ENCODE measurements at places on chromosomes 6 and 20. TPM values are rescaled to one million over a fixed set of nuclear protein-coding genes. Genes with fewer than 3 reads are reported as not detected.

COL12A1 gene
- 102 TPM for total RNA-seq

SIRPB1 gene
- total RNA-seq = 6.5 TPM

- H3K4me1 ChIP-seq = peaks cover 10% of the 10 kb centered on the region
- no peak overlapping the region for H3K4me3 ChIP-seq
- DNase-seq = no peak
These were observed 262.8 kb downstream of the TBC1D7 start for GRCh38 chr6:13065581-13065980.

DNA sequence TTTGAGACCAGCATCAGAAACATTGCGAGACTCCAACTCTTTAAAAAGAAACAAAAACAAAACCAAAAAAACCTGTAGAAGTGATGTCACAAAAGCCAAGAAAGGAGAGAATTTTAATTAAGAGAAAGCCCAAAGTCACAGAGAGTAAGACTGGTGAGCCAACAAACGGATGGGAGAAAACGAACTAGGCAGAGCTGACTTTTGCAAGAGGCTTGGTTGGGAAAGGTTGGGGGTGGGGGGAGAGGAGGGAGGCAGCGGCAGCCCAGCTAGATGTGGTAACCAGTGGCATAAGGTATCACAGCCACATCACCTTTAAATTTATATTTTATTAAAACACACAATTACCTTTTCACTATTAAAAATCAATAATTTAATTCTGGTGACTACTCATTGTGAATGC, 23.5 kb downstream of the NOL7 start:
- DNase-seq = no peak
- no peak overlapping the region for H3K27ac ChIP-seq
- no peaks in the 10 kb centered on the region for H3K27me3 ChIP-seq
- H3K36me3 ChIP-seq = peaks cover 3% of the 10 kb centered on the region

GPR6 gene
- not detected for total RNA-seq

- H3K4me3 ChIP-seq = no peak overlapping the region
- H3K27me3 ChIP-seq = no peaks in the 10 kb centered on the region
- no peaks in the 10 kb centered on the region for H3K36me3 ChIP-seq
- H3K4me1 ChIP-seq = no peaks in the 10 kb centered on the region
These were observed 536.2 kb upstream of the NRSN1 start for GRCh38 chr6:23589811-23590210.

DNA sequence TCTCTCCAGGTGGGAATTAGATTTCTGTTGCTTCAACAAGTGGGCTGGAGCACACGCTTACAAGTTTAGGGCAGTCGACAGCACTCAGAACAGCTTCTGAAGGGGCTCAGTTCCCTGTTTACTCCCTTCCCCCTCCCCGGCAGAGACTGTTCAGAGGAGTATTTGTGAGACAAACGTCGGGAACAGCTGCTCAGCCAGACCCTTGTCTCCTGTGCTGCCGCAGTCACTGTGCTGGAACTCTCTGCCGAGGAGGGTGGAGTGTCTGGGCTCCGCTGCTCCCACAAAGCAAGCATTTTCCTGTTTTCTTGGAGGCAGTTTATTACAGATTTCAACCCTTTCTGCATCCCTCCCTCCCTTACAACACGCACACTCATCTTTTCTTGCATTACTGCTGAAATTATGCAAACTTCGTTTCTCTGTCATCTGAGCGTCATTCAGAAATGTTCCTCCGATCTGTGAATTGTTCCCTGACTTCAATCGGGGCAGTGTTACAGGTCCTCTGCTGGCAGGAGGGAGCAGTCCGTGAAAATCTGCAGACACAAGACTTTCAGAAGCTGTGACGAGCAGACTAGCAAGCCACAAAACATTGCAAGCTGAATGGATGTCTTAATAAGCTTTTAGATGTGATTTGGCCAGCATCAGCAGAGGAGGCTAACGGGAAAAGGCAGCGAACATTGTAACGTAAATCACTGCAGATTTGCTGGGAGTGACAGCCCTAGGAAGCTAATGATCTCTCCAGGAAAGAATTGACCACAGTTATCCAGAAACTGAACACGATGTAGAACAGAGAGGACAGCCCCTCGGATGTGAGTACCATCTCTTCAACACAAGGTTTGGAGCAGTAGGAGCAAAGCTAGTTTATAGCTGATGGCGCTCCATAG, 76.2 kb downstream of the LYRM2 start:
- H3K27me3 ChIP-seq = no peaks in the 10 kb centered on the region
- no peak for DNase-seq
- H3K27ac ChIP-seq = no peak overlapping the region
- H3K4me1 ChIP-seq = no peaks in the 10 kb centered on the region

- no peak overlapping the region for H3K4me3 ChIP-seq
- peak; percentile 6 for DNase-seq
- no peaks in the 10 kb centered on the region for H3K36me3 ChIP-seq
- no peaks in the 10 kb centered on the region for H3K27me3 ChIP-seq
- H3K4me1 ChIP-seq = no peaks in the 10 kb centered on the region
These were observed 322.3 kb upstream of the SULF2 start for GRCh38 chr20:48107560-48107959.

GRCh38 chr6:142802124-142802523, 142.9 kb downstream of the HIVEP2 start:
- DNase-seq = peak; percentile 67
- H3K27ac ChIP-seq = no peak overlapping the region
- H3K27me3 ChIP-seq = no peaks in the 10 kb centered on the region
- H3K4me3 ChIP-seq = no peak overlapping the region
- peaks cover 5% of the 10 kb centered on the region for H3K4me1 ChIP-seq

DNA sequence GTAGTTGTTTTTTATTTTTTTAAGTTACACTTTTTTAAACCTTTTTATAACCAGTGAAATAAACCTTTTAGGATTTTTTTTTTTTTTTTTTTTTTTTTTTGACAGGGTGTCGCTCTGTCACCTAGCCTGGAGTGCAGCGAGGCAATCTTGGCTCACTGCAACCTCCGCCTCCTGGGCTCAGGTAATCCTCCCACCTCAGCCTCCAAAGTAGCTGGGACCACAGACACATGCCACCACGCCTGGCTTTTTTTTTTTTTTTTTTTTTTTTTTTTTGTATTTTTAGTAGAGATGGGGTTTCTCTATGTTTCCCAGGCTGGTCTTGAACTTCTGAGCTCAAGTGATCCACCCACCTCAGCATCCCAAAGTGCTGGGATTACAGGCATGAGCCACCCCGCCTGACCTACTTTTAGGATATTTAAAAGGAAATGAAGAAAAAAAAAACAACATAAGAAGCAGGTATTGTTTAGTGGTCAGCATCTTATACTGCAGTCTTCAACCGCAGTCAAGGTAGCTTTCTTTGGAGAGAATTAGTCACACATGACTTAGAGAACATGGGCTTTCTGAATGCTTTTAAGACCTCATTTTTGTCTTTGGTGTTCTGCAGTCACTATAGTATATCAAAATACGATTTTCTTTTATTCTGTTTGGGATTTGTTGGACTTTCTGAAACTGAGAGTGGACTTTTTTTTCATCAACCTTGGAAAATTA, 1.6 kb downstream of the POLR1H start:
- H3K4me1 ChIP-seq = peaks cover 26% of the 10 kb centered on the region
- DNase-seq = no peak
- H3K27me3 ChIP-seq = no peaks in the 10 kb centered on the region
- no peak overlapping the region for H3K27ac ChIP-seq
- no peak overlapping the region for H3K4me3 ChIP-seq

GRCh38 chr20:50872560-50873425, 58.4 kb downstream of the ADNP start:
- DNase-seq = no peak
- H3K4me3 ChIP-seq = no peak overlapping the region
- H3K36me3 ChIP-seq = no peaks in the 10 kb centered on the region
- H3K4me1 ChIP-seq = no peaks in the 10 kb centered on the region
- no peaks in the 10 kb centered on the region for H3K27me3 ChIP-seq

PNLDC1 gene
- not detected for total RNA-seq

MYBL2 gene
- total RNA-seq = 107 TPM

GRCh38 chr6:114793428-114793827, 450.6 kb upstream of the HS3ST5 start:
- no peak overlapping the region for H3K27ac ChIP-seq
- DNase-seq = no peak
- H3K4me1 ChIP-seq = no peaks in the 10 kb centered on the region
- no peaks in the 10 kb centered on the region for H3K27me3 ChIP-seq
- H3K4me3 ChIP-seq = no peak overlapping the region

- H3K4me3 ChIP-seq = no peak overlapping the region
- peaks cover 19% of the 10 kb centered on the region for H3K36me3 ChIP-seq
- no peaks in the 10 kb centered on the region for H3K4me1 ChIP-seq
- no peaks in the 10 kb centered on the region for H3K27me3 ChIP-seq
- no peak for DNase-seq
These were observed 21.2 kb downstream of the RIOK1 start for GRCh38 chr6:7410851-7411250.

DNA sequence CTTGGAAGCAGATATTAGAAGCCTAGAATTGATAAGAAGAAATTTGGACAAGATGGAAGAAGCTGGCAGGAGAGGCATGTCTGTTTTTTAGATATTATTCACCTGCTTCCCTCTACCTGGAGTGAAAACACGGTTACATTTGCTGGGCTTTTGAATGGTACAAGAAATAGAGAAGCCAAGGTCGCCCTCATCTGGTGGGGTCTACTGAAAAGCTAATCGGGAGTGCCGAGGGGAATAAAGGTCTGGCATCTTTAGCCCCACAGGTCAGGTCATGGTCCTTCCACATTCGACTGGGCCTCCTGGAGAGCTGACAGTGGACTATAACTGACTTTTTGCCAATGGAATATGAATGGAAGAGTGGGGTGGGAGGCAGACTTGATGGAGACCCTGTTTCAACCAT, 4.6 kb upstream of the C2 start:
- no peaks in the 10 kb centered on the region for H3K4me1 ChIP-seq
- peaks cover 8% of the 10 kb centered on the region for H3K27me3 ChIP-seq
- no peaks in the 10 kb centered on the region for H3K36me3 ChIP-seq
- H3K4me3 ChIP-seq = no peak overlapping the region

SLC17A9 gene
- 49.4 TPM for total RNA-seq

GRCh38 chr6:89640804-89641203, 2.3 kb upstream of the LYRM2 start:
- no peaks in the 10 kb centered on the region for H3K27me3 ChIP-seq
- peaks cover 5% of the 10 kb centered on the region for H3K36me3 ChIP-seq
- no peak overlapping the region for H3K4me3 ChIP-seq
- no peak for DNase-seq
- H3K27ac ChIP-seq = no peak overlapping the region

TAGAP gene
- not detected for total RNA-seq

DNA sequence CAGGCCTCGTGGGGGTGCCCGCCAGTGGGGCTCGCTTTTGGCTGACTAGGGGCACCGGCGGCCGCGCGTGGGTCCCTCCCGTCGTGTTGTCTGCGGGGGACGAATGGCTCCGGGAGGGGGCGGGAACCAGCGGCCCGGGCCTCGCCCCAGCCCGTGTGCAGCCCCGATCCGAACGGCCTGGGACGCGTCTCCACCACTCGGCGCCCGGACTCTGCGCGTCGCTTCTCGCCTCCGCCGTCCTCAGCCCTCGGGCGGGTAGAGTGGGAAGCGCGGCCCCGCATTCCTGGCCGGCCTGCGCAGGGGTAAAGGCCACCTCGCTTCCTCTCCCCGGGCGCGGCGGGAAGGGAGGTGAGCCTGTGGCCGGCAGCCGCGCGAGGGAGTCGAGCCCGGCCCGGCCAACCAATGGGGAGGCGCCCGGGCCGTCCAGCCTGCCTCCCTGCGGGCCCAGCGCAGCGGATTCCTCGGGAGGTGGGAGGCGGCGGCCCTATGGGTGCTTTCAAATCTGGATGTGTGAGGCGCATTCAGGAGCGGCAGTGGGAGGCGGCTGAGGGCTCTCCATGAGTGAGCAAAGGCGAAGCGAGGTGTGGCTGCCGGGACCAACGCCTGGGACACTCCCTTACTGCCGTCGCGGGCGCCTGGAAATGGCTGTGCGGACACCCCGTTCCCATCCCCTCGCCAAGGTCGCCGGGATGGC, 1.1 kb upstream of the ZBTB46 start:
- no peak overlapping the region for H3K4me3 ChIP-seq
- no peak overlapping the region for H3K27ac ChIP-seq
- no peak for DNase-seq
- H3K27me3 ChIP-seq = peaks cover 32% of the 10 kb centered on the region
- H3K4me1 ChIP-seq = peaks cover 7% of the 10 kb centered on the region

CCDC28A gene
- 10.5 TPM for total RNA-seq

CGAS gene
- 7.4 TPM for total RNA-seq

GRCh38 chr6:122733259-122733658, 46.3 kb upstream of the FABP7 start:
- H3K4me1 ChIP-seq = no peaks in the 10 kb centered on the region
- no peak for DNase-seq
- H3K4me3 ChIP-seq = no peak overlapping the region
- H3K27ac ChIP-seq = no peak overlapping the region
- H3K36me3 ChIP-seq = no peaks in the 10 kb centered on the region

PRND gene
- 0.18 TPM for total RNA-seq

- no peak for DNase-seq
- H3K4me1 ChIP-seq = no peaks in the 10 kb centered on the region
- no peaks in the 10 kb centered on the region for H3K27me3 ChIP-seq
- no peak overlapping the region for H3K4me3 ChIP-seq
- H3K27ac ChIP-seq = no peak overlapping the region
These were observed 9.3 kb upstream of the C2 start for GRCh38 chr6:31918069-31918720.

WFDC10B gene
- not detected for total RNA-seq

GRCh38 chr20:11376420-11376819, 541.3 kb upstream of the BTBD3 start:
- H3K27ac ChIP-seq = no peak overlapping the region
- no peak for DNase-seq
- H3K4me3 ChIP-seq = no peak overlapping the region
- H3K36me3 ChIP-seq = no peaks in the 10 kb centered on the region
- H3K4me1 ChIP-seq = no peaks in the 10 kb centered on the region

SOBP gene
- total RNA-seq = 6.1 TPM

DNA sequence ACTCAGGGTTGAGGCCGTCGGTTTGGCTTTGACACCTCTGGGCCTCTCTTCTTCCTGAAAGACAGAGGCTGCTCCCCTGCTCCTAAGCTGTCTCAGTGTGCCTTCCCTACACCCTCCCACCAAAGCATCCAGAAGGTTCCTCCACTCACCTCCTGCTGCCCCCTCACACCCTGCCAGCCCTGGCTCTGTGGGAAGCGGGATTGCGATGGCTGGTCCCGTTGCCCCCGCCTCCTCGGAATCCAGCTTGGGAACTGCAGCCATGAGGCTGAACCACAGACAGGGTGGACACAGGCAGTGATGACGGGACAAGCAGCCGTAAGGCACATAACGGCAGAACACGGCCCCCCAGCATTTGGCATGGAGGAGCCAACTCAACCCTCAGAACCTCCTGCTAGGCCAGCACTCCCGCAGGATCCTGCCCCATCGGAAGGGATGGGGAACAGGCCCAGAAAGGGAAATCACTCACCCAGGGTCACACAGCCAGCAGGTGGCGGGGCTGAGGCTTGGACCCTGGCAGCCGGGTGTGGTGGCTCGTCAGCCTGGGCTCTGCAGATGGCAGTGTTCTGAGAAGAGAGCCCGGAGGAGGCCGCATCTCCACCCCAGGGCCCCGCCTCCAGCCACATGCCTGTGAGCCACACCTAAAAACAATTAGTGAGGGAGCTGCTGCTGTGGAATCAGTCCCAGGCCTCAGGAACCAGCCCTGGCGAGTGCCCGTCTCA, 139.6 kb downstream of the PHACTR3 start:
- H3K4me1 ChIP-seq = no peaks in the 10 kb centered on the region
- H3K36me3 ChIP-seq = no peaks in the 10 kb centered on the region
- no peak for DNase-seq
- no peak overlapping the region for H3K27ac ChIP-seq
- H3K4me3 ChIP-seq = no peak overlapping the region

MDFI gene
- 45.8 TPM for total RNA-seq
